ENCODE measurements at places on chromosomes 13 and 19. TPM values are rescaled to one million over a fixed set of nuclear protein-coding genes. Genes with fewer than 3 reads are reported as not detected.

The ZNF155 gene
- 15.1 TPM for total RNA-seq

The ZNF528 gene
- 20.5 TPM for total RNA-seq

The NLRP5 gene
- 0.44 TPM for total RNA-seq

The ZNF229 gene
- 13.5 TPM for total RNA-seq

DNA sequence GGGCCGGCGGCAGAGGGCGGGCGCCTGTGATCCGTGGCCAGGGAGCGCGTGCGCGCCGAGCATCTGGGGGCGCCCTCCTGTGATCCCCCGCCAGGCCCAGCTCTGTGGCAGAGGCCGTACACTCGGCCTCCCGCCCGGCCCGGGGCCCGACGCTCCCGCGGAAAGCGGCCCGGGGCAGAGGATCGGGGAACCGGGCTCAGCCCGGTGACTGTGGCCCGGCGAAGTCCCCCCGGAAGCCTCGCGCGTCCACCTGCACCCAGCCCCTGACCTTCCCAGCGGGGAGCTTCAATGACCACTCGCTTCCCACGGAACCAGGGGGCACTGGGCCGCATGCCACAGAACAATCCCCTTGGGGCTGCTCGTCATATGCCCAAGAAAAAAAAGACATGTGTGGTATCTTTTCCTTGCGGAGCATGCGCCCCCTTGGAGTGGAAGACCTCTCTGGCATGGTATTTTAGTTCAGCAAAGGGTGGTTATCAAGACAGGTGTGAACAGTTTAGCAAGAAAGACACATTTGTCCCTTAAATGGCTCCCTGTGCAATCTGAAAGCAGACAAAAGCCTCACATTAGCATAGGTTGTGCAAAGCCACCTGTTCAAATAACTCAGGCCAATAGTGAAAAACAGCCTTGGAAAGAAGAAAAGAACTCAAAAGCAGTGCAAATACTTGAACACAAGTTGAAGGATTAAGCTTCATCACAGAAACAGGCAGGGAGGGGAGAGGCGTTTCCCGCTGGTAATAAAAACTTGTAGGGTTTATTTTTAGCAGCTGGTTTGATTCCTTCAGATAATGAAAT, 290.9 kb upstream of the SOX21 start:
- no peak for DNase-seq

DNA sequence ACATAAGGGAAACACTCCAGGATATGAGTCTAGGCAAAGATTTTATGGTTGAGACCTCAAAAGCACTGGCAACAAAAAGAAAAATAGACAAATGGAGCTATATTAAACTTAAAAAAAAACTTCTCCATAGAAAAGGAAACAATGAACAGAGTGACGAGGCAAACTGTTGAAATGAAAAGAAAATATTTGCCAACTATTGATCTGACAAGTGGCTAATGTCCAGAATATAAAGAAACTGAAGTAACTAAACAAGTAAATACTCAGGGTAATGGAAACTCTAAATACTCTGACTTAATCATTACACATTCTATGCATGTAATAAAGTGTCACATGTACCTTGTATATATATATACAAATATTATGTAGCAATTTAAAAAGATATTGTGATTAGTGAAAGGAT, 562.5 kb downstream of the GPC5 start:
- no peak for DNase-seq

DNA sequence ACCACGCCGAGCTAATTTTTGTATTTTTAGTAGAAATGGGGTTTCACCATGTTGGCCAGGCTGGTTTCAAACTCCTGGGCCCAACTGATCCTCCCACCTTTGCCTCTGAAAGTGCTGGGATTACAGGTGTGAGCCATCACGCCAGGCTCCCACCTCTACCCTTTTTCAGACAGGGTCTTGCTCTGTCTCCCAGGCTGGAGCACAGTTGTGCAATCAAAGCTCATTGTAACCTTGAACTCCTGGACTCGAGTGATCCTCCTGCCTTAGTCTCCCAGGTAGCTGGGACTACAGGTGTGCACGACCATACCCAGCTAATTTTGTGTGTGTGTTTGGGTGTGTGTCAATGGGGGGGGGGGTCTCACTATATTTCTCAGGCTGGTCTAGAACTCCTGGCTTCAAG, 1.7 kb downstream of the RASGRP4 start:
- no peak for DNase-seq

DNA sequence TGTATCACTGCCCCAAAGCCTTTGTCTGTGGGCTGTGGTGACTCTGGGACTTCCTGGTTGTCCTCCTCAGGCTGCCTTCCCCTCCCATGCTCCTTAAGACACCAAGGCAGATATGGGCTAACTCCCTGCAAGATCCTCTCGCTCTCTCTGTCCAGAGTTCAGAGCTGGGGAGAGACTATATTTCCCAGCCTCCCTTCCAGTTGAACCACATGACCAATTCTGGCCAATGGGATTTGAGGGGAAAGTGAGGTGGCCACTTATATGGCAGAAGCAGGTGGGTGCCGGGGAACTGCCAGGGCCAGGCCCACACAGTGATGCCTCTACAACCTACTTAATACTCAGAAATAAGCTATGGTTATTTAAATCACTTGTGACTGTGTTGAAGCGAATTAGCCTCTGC, 16.2 kb upstream of the ANGPTL8 start:
- DNase-seq, result no peak

- DNase-seq, result no peak
Observed at GRCh38 chr19:58513213-58513693, 1.5 kb upstream of the SLC27A5 start.

- DNase-seq, result peak; percentile 41
Observed at GRCh38 chr13:46575818-46576221, 22.9 kb downstream of the LRCH1 start.

DNA sequence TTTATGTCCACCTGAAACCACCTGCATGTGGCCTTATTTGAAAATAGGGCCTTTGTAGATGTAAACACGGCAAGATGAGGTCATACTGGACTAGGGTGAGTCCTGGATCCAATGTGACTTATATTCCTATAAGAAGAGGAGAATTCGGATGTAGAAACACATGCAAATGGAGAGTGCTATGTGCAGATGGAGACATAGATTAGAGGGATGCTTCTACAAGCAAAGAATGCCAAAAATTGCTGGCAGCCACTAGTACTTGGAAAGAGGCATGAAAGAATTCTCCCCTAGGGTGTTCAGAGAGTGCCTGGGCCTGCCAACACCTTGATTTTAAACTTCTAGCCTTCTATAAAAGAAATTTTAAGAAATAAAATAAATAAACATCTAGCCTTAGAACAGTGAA, 226.1 kb downstream of the RFC3 start:
- DNase-seq, result no peak

GRCh38 chr19:14347999-14348889, 33.0 kb upstream of the ADGRE5 start:
- DNase-seq, result peak; percentile 35
